ENCODE measurements at places on chromosomes 7 and 10.

DNA sequence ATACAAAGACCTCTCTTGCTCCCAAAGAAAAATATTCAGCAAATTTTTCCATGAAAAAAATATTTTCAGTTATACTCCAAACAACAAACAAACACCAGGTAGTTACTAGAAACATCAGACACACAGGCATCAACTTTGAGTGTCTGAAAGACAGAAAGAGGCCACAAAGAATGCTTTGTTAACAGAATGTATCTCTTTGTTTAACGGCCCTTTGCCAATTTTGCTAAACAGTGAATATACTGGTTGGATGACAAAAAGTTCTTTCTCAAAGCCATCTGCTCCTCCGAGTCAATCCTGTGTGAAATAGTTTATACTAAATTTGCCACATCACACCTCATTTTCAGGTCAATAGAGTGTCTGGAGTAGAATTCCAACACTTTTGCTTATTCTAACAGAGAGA is 216.7 kb upstream of the PHF14 start:
- no peak for ATAC-seq

DNA sequence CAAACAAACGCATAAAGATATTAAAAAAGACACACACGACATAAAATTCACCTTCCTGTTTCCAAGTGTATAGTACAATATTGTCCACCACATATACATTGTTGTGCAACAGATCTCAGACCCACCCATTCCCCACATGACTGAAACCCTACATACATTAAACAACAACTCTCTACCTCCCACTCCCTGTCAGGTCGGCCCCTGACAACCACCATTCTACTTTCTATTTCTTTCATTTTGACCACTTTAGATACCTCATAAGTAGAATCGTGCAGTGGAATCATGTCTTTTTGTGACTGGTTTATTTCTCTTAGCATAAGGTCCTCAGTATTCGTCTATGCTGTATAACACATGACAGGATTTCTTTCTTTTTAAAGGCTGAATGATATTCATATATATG is 320.5 kb downstream of the BBS9 start:
- ATAC-seq: no peak

DNA sequence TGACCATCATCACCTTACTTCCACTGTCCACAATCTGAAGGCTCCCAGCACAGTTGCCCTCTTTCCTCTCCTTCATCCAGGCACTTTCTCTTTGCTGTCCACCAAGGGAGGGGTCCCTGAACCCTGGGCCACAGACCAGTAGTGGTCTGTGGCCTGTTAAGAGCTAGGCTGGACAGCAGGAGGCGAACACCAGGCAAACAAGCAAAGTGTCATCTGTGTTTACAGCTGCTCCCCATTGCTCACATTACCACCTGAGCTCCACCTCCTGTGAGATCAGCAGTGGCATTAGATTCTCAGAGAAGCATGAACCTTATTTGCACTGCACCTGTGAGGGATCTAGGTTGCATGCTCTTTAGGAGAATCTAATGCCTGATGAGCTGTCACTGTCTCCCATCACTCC is 27.7 kb downstream of the FZD1 start:
- no peak for ATAC-seq

DNA sequence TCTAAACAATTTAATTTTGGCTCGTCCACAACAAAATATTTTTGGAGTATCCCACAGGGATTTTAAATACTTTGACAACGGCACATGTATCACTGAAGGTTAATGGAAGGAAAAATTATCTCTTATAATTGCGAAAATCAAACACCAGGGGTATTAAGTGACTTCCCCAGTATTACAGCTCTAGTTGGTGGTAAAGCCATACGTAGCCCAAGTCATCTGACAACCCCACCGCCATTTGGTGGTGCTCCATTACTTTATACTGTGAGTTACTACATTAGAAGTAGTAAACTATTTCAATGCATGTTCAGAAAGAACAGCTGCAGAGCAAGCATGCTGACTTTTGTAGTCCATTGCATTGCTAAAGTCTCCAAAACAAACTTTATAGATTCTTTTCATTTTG is 179.7 kb downstream of the HGF start:
- no peak for ATAC-seq

DNA sequence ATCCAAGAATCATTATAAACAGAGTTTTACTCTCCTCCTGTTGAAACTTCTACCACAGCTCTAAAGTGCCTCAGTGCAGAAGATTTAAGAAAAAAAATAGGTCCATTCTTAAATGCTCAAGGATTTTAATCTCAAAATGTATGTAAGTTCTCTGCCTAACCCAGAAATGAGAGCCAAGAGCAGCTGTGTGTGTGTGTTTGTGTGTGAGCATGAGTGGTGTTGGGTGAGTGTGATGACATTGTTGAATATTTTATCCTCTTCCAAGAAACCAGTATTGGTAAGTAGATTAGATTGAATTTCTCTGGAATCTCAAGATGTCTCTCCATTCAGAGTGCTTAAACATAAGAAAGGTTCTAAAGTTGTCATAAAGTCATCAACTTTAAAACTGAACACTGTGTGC is 363.6 kb upstream of the NFE2L3 start:
- ATAC-seq: no peak

DNA sequence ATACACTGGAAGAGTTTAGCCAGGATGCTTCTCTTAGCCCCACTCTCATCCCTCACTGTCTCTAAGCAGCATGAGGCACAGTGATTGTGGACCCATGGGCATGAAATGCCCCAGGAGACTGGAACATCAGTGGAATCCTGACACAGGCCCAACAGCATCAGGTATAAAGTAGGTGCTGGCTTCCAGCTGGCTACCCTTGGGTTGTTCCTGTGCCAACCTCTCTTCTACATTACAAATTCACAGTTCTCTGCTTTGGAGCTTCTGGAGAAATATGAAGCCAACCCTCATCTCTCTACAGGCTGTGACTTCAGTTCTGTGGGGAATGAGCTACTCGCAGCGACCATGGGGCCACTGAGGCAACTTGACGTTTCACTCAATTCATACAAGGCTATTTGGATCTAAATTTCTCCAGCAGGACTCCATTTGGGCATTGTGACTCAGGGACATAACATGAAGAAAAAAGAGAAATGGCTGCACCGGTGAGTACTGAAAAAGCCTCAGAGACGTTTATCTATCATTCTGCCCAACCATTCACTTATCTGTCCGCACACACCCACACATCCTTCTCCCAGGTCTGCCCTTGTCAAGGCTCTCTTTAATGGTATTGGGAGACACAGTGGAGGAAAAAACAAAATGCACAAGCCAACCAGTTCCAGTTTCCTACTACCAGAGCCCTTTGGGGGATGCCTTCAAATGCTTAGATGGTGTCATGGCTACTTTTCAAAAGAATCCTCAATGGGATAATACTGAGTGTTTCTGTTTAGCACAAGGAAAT is 35.4 kb upstream of the TM9SF3 start:
- ATAC-seq: no peak

DNA sequence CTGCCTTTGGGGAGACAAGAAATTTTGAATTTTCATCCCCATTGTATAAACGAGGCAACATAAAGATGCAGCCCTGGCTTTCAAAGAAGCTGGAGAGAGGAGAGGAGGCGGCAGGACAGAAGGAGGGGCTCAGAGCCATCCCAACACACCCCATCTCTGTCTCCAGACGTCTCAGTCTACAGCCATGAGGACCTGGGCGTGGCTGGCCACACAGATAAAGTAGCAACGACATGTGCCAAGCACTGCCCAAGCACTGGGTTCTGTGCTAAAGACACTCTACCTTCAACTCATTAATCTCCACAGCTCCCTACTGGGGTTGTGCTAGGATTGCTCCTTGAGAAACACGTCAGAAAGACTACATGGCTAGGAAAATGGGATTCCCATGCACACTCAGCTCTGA is 65.2 kb downstream of the DLG5 start:
- ATAC-seq: no peak

DNA sequence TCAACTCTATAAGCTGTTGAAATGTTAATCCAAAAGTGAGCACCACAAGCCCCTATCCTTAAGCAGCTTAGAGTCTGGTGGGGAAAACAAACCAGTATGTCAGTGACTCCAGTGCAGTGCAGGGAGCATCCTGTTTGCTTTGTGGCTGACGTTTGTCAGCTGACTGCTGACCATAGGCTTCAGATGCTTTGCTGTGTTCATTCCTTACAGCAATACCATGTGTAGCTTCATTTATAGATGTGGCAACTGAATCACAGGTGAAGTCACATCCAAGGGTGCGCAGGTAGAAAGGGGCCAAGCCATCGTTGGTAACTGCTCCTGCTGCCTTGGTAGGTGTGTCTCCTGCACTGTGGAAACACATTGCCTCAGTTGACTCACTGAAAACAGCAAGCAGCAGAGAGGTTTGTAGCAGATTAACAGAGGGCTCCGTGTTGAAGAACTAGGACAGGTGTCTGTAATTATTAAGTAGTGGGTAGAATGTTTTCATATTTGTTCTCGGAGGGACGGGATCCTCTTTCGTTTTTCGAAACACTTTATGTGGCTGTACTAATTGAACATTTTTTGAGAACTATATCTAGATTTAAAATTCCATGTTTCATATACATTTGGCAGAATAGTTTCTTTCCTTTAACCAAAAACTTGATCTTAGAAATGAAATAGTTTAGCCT is 2.0 kb downstream of the INSIG1 start:
- ATAC-seq: no peak

DNA sequence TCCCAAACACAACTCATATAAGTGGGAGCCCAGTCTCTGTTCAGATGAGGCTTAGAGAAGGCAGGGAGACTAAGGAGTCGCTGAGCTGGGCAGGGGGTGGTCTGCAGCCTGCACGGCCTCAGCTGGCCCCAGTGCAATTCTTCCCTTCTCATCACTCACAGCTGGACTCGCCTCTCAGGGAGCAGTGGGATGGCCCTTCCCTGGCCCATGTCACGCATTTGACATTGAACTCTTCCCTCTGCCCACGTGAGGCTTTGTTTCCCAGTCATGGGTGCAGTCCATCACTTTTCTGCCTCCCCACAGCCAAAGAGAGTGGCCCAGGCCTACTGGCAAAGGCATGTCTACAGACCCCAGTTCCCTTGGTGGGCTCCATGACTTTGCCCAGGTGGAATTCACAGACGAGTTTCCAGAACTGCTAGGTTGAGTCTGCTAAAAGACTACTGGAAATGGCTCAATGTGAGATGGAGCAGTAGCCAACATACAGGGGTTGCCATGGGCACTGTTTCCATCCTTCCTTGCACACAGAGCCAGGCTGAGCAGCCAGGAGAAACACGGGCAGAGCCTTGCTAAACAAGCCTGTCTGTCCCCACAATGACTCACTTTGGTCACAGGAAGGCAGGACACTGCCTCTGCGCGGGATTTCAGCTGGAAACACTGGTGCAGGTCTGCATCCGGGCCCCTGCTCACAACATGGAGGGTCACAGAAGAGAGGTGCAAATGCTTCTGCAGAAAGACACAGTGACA is 90.1 kb downstream of the OAT start:
- no peak for ATAC-seq

DNA sequence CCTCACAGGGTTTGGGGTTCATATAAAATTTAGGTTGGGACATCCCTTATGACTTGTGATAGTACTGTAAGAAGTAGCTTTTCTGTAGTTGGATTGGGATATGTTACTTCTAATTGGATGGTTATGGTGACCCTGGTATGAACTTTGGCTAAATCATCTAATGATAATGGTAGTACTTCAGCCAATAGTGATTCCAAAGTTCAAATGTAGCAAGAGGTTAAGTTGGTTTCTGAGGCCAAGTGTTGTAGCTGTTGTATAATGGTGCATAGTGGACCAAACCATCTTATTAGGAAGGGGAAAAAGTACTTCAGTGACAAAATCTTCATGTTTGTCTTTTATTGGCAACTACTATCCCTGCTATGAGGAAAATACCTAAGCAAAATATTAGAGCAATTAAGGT is 542.1 kb upstream of the IGFBP3 start:
- no peak for ATAC-seq

- ATAC-seq: no peak
Observed at GRCh38 chr10:130105724-130106123, 4.9 kb downstream of the C10orf143 start.

DNA sequence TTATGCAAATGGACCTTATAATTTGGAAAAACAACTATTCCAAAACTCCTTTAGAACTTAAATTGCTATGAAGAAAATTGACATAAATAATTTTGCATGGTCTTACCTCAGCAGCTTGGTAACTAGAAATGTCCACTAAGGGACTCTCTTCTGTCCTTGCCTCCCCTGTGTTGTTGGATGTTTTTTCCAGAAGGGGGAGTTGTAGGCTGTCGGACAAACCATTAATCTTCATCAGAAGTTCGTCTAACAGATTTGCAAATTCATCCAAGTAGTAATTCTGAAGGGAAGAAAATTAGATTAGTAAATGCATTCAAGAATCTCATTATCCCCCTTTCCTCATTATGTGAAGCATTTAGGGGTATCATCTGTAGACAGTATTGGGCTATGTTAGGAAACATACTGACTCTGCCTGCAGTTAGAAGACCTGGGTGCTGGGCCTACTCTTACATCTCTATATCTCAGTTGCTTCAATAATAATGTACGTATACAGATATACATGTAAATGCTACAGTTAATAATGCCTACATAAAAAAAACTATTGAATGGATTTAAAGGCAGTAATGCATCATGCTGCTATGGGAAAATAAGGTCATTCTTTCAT is 155.6 kb downstream of the PKD1L1 start:
- ATAC-seq: no peak

- no peak for ATAC-seq
Observed at GRCh38 chr7:45363669-45364068, 206.1 kb downstream of the RAMP3 start.

GRCh38 chr10:314871-315270 is 179.6 kb downstream of the ZMYND11 start:
- ATAC-seq: no peak

Measured in activated CD4-positive, CD25-positive, alpha-beta regulatory T cell treated with anti-CD3 and anti-CD28 coated beads, Interleukin-2, amount 50 U/mL, for 24 hours (primary cell).